ENCODE measurements at places on chromosomes 7 and 10.

- no peak for DNase-seq
These were observed 524.8 kb upstream of the SORCS1 start for GRCh38 chr10:107689323-107689722.

DNA sequence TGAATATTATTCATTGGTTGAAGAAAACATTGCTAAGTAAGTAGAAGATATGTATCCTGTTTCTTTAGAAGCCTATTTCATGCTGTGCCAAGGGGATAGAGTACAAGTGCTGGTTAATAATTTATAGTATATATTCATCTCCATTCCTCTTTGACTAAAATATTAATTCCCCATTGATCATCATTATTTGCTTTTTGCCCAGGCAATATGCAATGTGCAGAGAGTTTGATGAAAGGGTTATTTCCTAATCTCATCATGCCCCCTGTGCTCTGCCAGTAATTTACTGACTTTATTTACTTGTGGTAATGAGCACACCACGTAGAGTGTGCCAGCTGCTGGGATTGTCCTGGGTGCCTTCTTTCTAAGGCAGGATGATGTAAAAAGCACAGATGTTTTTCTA, 180.9 kb downstream of the REEP3 start:
- DNase-seq = no peak

DNA sequence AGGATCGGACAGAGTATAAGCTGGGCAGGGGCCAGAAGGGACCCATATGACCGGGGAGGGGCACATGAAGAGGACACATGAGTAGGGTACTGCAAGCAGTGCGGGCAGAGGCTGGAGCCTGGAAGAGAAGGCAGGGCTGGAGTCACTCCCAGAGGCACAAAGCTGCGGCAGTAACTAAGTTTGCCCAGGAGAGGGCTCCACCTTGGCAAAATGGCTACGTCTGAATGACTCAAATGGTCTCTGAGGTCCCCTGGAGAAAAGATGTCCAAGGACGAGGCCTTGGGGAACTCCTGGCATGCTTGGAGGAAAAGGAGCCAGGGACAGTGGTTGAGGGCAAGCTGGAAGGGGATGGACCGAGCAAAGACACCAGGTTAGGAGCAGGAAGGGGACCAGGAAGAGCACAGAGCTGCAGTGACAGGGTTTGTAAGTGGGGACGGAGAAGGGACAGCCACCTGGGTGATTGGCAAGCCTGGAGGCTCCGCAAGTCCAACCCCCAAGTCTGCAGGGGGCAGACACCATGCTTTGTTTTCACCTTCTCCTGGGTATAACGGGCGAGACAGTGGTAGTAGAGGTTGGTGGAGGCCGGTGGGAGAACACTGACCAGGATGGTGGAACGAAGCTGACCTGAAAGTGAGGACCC, 43.1 kb upstream of the LBX1 start:
- DNase-seq = peak; percentile 53

DNA sequence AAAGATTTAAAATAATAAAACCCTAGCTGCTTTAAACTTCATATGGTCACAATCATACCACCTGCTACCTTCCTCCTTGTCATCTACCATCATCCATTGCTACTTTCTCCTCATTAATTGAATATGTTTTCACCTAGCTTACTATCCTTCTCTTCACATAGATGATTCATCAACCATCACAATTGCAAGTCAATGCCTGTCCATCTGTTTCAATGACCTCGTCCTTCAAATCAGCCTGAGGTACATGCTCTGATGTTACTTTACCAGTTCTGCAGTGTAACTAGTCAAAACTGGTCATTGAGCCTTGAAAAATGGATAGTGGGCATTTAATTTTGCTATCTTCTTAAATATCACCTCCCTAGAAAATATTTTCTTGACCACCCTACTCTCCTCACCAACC, 164.7 kb downstream of the SEMA3E start:
- no peak for DNase-seq
